ENCODE measurements at places on chromosomes 6 and 20.

GRCh38 chr6:13767121-13767808 lies 47.1 kb downstream of the MCUR1 start:
- peak; percentile 40 for DNase-seq

- peak; percentile 78 for DNase-seq
Observed at GRCh38 chr6:122790028-122790422, 967 bp downstream of the SMPDL3A start.

GRCh38 chr6:36937896-36938295 lies 16.6 kb upstream of the PI16 start:
- DNase-seq = no peak

- no peak for DNase-seq
Observed at GRCh38 chr6:107712237-107712664, 111.9 kb downstream of the SCML4 start.

- DNase-seq = no peak
Observed at GRCh38 chr6:40668203-40668602, 81.0 kb upstream of the LRFN2 start.

All from cardiac muscle cell (in vitro differentiated cells and primary cell).